ENCODE measurements at places on chromosomes 7 and 10.

DNA sequence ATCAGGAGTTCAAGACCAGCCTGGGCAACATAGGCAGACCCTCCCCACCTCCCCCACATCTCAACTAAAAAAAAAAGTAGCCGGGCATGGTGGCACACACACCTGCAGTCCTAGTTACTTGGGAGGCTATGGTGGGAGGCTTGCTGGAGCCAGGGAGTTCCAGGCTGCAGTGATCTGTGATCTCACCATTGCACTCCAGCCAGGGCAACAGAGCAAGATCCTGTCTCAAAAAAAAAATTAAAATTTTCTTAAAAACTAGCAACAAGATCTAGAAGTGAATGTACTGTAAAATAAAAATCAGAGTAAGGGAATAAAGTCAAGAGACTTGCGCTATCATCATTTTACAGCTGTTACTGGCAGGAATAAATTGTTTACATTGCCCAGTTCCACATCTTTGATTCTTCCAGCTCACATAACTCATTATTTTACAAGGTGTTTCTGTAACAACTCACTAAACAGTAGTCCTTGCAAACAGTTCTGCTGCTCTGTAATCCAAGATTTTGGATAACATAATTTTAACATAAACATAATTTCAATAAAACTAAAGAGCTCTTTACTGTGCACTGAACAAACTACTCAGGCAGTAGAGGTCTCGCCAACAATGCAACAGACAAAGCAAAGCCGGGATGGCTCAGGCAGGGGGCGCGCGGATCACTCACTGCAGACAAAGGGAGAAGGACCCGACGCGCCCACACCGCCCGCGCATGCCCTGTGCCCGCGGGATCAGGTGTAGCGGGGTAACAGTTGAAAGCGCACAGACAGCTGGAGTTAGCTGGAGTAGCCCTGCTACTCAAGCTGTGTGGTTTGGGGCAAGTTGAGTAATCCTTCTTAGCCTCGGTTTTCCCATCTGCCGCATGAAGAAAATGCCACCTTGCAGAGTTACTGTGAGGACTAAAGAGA lies 73.3 kb upstream of the NFE2L3 start:
- peak; percentile 75 for DNase-seq

- no peak for DNase-seq
These were observed 184.0 kb upstream of the INHBA start for GRCh38 chr7:41886901-41887311.

DNA sequence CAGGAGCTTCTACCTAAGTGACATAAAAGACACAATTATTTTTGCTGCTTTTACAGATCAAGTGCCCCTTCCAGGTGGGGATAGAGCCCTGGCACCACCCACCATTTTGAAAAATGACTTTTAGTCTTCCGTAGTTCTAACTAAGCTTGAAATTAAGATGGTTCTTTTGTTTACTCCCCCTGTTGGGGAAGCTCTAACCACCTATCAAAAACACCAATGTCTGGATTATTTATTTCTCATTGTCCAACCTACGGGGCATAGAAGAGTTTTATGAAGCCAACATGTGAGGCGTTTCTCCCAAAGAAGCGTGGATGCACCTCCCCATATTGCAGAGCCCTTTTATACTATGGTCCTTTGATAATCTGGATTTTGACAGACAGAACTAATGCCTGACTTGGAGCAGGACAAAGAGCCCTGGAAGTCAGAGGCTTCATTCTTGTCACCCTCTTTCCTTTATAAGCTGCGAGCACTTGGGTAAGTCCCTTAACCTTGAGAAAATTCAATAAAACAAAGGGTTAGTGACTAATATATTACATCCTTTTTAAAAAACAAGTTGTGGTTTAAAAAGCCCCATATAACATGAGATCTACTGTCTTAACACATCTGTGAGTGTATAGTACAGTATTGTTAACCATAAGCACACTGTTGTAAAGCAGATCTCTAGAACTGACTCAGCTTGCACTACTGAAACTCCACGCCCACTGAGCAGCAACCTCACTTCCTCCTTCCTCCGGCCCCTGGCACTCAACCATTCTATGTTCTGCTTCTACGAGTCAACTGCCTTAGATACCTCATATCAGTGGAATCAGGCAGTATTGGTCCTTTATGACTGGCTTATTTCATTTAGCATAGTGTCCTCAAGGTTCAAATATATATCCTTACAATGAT lies 67.5 kb downstream of the ATXN7L1 start:
- peak; percentile 83 for DNase-seq

DNA sequence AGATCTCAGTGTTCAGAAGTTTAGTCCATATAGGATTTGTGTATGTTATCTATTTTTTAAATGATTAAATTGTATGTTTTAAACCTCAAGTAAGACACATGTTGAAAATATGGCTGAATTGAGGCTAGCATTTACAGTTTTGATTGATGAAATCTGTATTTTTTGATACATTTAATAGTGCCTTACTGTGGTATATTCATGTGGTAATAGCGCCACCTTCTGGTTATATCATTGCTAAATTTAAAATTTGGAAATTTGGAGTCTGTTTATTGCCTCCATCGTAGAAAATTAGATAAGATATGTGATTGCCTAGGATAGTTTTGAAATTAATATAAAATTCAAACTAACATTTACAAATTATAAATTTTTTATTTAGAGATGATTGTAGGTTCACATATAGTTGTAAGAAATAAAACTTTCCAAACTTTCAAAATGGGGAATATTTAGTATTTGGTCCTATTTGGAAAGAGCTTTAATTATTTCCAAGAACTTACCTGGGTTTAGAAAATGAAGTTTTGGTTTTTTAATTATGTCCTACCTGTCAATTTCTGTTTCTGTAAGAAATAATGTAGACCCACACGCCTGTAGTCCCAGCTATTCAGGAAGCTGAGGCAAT lies 19.1 kb upstream of the ARMS2 start:
- no peak for DNase-seq

DNA sequence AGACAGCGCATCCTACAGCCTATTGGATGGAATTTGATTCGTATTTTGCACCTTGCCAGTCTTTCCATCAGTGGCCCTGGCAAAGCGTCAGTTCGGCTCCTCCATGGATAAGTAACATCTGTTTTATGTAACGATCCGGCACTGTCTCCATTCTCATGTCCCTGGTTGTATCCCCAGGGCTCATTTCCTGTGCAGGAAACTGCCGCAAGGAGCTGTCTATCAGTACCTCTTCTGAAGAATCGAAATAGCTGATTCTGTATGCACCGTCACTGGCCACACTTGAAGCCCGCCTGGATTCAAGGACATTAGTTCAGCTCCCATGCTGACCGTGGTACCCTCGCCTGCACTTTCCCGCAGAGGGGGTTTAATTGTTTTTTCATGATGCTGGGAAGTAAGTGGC lies 53.1 kb upstream of the NPS start:
- no peak for DNase-seq

GRCh38 chr10:94062611-94063010 lies 68.9 kb downstream of the PLCE1 start:
- no peak for DNase-seq

GRCh38 chr10:82759050-82759449 lies 884.1 kb downstream of the NRG3 start:
- no peak for DNase-seq

- no peak for DNase-seq
These were observed 179.7 kb downstream of the FAM107B start for GRCh38 chr10:14594878-14595525.

- no peak for DNase-seq
These were observed 23.7 kb upstream of the TIAL1 start for GRCh38 chr10:119620241-119621077.

- peak; percentile 74 for DNase-seq
These were observed 25.2 kb upstream of the ITPRID1 start for GRCh38 chr7:31488562-31489203.

GRCh38 chr7:54864663-54865062 lies 105.7 kb upstream of the SEC61G start:
- no peak for DNase-seq

GRCh38 chr7:100157334-100158228 lies 942 bp downstream of the TRAPPC14 start:
- peak; percentile 41 for DNase-seq

- DNase-seq: no peak
These were observed 69.3 kb downstream of the MYOF start for GRCh38 chr10:93412801-93413200.

- no peak for DNase-seq
These were observed 6.3 kb upstream of the ZNF503 start for GRCh38 chr10:75407713-75408508.

DNA sequence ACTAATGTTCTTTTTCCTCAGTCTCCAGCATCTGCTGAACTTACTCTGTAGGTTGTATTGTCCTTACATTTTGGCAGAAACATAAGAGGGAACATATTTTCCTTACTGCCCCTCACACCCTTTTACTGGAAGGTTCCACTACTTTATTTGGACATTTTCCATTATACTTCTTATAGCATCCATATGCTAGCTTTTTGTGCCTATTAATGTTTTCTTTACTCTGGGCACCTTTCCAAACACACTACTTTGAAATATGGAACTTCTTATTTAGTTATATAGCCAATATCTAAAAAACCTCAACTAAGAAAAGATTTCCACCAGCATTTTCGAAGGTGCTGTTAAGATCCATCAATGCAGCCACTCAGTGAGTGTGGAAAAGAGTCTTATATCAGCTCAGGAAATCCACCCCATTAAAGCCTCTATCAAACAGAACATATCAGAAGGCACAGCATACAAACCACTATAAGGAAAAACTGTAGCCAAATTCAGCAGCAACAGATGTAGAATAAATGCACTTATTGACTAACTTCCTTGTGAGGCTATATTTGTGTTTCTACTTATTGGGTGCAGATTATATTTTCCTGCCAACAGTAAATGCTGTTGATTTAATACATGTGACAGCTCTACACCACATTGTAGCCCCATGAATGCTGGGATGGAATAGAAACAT lies 272.5 kb upstream of the SEMA3E start:
- DNase-seq: no peak

- DNase-seq: no peak
These were observed 639 bp upstream of the TFAM start for GRCh38 chr10:58384544-58384998.

DNA sequence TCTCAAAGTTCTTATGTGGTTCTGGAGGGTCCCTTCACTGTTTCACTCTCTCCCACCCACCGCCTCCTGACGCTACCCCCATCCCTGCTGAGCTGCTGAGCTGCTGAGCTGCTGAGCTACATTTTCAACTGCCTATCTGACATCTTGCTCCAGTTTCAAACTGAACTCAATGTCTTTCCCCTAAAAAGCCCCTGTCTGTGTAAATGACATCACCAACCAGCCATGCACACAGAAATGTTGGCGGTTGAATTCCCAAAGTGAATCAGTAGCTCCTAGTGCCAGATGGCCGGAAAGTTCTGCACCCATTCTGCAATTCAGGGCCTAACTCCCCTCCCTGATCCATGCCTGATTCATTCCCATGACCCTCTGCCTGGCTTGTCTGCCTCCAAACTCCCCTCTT lies 71.2 kb downstream of the WNT2 start:
- DNase-seq: no peak

GRCh38 chr10:122057841-122058413 lies 69.0 kb downstream of the TACC2 start:
- no peak for DNase-seq

- peak; percentile 81 for DNase-seq
These were observed 238.2 kb downstream of the BUB3 start for GRCh38 chr10:123392182-123392963.

- DNase-seq: no peak
These were observed 349.0 kb upstream of the MTPN start for GRCh38 chr7:136326045-136326609.

DNA sequence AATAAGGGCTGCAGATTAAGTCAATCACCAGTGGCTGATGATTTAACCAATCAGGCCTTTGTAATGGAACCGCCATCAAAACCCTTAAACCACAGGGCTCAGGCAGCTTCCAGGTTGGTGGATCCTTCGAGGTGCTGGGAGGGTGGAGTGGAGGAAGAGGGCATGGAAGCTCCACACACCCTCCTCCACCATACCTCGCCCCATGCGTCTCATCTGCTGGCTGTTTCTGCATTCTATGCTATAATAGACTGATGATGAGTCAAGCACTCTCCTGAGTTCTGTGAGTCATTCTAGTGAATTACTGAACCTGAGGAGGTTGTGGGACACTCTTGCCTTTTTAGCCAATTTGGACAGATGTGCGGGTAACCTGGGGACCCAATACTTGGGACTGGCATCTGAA lies 43.9 kb downstream of the CHST15 start:
- no peak for DNase-seq

DNA sequence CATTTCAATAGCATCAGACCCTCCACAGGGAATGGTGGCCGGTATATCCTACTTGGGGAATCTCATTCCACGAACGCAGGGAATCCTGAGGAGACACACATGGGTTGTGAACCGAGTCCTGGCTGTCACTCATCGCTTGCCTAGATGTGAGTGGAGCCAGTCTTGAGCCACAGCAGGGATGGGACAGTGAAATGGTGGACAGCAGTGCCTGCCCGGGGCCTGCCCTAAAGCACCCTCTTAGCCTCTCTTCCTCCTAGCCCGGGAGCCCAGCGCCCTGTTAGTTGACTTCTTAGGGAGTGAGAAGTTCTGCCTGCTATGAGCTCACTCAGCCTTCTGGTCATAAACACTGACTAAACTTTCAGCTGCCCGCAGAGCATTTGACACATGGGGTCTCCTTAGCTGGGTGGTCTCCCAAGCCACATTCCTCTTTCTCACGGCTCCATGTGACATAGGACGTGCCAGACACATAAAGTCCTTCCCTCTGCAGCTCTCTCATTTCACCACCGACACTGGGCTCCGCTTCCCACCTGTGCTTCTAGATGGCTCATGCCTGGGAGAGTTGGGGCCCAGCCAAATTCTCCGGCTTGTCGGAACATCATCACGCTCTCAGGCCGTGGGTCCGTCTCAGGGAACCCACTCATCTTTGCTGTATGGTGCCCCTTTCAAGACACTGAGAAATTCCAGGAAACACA lies 60.9 kb downstream of the TCERG1L start:
- no peak for DNase-seq

GRCh38 chr10:129277084-129277483 lies 190.0 kb upstream of the MGMT start:
- DNase-seq: no peak

GRCh38 chr10:73340121-73340520 lies 18.5 kb downstream of the CFAP70 start:
- DNase-seq: no peak

- no peak for DNase-seq
These were observed 1199.9 kb downstream of the GATA3 start for GRCh38 chr10:9254353-9254752.

GRCh38 chr7:620885-621284 lies 101.2 kb upstream of the PDGFA start:
- DNase-seq: no peak

DNA sequence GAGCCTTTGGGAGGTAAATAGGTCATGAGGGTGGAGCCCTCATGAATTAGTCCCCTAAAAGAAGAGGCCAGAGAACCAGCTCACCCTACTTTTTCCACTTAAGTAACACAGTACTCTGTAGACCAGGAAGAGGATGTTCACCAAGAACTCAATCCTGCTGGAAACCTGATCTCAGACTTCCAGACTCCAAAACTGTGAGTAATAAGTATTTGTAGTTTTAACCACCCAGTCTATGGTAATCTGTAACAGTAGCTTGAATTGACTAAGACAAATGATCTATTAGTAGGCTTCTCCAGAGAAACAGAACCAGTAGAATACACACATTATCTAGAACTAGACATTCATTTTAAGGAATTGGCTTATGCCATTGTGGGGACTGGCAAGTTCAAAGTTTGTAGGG lies 51.5 kb downstream of the ANKMY2 start:
- no peak for DNase-seq
